ENCODE measurements at places on chromosomes 11 and 22.

DNA sequence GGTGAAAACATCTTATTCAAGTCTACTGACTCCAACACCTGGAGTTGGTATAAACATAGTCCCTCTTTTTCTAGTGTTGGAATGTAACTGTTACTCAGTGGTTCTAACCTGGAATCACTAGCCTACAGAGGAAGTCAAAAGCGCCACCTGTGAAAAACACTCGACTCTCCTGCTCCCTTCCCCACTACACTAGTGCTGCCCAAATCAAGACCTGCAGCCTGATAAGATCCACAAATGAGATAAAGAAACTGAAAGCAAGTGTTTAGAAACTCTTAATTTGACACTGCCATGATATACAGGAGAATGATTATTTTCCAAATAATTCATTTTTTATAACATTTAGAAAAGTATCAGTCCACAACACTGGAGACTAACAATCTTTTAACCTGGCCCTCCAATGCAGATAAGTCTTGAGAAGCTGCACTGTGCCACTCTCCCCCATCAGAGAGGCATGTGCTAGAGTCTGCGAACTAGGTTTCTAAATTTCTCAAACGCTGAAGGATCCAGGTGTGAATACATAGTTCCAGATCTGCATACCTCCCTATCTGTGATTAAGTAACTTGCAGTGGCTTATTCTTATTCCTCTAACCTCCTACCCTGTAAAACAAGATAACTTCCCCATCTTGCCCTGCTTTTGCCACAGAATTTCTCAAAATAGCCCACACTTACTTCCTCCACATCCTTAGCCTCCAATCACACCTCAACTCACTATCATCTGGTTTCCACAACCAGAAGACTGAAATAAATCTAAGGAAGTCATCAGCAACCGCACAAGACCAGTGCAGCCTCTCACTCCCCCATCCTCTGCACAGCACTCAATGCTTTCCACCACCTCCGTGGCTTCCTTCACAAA, 88.1 kb downstream of the RRAS2 start:
- peak; percentile 58 for DNase-seq

- DNase-seq = no peak
Measured at GRCh38 chr11:126084608-126084912, 21.9 kb upstream of the CDON start.

GRCh38 chr22:23079814-23080521, 9.6 kb downstream of the GNAZ start:
- no peak for DNase-seq

- no peak for DNase-seq
Measured at GRCh38 chr11:125777309-125777708, 1.3 kb downstream of the PATE2 start.

GRCh38 chr22:38638216-38638615, 18.0 kb downstream of the FAM227A start:
- DNase-seq = no peak

DNA sequence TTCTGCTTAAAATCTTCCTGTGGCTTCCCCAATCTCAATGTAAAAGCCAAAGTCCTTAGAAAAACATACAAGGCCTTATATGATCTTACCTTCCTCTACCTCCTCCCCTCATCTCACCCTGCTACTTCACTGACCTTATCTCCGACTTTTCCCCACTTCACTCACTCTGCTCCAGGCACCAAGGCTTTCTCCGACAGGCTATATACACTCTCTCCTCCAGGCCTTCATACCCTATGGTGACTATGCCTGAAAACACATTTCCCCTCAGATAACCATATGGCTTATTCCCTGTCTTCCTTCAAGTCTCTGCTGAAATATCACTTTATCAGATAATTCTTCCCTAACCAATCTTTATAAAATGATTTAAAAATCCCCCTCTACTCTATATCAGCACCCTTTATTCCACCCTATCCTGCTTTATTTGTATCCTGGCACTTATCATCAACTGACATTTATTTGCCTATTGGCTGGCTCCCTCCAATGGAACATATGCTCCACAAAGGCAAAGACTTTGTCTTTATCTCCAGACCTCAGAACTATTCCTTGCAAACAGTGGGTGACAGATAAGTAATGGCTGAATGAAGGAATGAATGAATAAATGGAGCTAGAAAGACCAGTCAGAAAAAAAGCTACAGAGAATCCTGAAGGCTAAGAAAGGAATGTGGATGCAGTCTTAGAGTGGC, 52.7 kb downstream of the PAK1 start:
- no peak for DNase-seq

- no peak for DNase-seq
Measured at GRCh38 chr11:11860103-11860979, 18.6 kb downstream of the USP47 start.

- DNase-seq = no peak
Measured at GRCh38 chr11:112928136-112928535, 33.1 kb upstream of the NCAM1 start.

DNA sequence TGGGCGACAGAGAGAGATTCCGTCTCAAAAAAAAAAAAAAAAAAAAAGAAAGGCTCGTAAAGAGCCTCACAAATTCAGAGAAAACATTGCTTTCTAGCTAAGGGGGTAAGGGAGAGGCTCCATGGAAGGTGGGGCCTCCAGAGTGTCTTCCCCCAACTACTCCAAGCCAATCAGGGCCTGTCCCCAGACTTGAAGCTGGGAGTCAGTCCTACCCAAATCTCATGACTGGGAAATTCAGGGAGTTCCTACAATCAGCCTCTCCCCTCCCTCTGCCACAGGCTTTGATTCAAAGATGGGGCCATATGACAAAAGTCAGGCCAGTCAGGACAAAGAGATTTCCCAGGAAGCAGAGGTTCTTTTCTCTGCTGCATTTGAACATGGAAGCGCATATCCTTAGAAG, 63.0 kb upstream of the NUP160 start:
- DNase-seq = no peak

- DNase-seq = no peak
Measured at GRCh38 chr22:24503843-24504338, 8.8 kb downstream of the UPB1 start.

- peak; percentile 8 for DNase-seq
Measured at GRCh38 chr11:7278314-7278917, 26.7 kb downstream of the SYT9 start.

- no peak for DNase-seq
Measured at GRCh38 chr11:63610604-63611394, 3.4 kb downstream of the PLAAT3 start.

- DNase-seq = no peak
Measured at GRCh38 chr11:101429703-101430540, 153.9 kb downstream of the TRPC6 start.

GRCh38 chr11:114044042-114044871, 15.3 kb upstream of the ZBTB16 start:
- no peak for DNase-seq

DNA sequence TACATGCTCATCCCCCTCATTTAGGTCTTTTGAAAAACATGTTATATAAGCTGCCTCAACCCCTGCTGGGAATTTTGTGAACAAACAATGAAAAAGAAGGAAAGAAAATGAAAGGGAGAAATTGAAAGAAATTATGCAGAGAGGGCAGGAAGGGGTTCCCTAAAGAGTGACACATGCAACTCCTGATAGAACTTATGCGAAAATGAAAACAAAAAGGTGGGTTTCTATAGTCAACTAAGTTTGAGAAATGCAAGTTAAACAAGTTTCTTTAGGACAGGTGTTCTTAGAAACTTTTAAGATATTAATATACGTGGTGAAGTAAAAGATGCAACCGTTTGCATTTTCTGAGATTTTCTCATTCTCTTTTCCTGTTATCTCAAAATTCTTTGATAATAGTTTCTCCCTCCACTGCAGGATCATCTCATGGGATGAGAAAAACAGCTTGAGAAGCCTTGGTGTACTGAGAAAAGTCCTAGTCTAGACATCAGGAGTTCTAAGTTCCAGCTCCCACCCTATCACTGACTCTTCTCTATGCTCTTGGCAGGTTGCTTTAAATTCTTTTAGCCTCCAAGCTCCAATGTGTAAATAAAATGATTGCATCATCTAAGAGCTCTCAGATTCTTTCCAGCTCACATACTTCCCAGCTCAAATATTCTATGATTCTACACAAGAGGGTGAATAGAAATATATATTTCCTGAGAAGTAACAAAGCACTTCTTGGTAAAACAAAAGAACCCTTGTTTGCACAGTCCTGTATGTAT, 109.2 kb downstream of the FAM76B start:
- DNase-seq = no peak

- DNase-seq = no peak
Measured at GRCh38 chr11:23021287-23021863, 161.1 kb upstream of the CCDC179 start.

DNA sequence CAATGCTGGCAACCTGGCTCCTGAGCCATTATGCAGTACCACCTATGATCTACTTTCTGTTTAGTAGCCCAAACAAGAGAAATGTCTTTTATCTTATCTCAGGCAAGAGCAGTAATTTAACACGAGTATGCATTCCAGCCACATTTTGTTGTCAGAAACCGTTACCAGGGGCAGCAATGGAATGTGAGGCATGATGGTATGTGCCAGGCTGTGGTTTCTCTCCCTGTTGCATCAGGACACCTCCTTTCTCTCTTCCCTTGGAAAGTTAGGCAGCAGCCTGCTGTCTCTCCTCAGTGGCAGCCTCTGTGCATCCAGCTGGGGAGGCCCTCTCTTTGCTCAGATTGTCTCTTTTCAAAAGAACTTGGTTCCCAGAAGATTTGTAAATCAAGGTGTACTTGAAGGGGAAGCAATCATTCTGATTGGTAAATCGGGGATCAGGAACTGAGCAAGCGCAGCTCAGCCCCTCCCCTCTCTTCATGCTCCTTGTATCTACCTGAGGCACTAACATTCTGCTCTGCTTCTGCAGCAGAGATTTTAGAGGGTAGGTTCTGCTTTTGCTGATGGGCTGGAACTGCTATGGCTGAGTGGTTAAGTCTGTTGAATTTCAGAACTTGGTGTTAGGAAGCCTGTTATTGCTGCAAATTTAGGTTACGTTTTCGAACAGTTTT, 229.2 kb downstream of the ADAMTS15 start:
- no peak for DNase-seq

- DNase-seq = no peak
Measured at GRCh38 chr11:271319-271715, 6.9 kb upstream of the NLRP6 start.

- no peak for DNase-seq
Measured at GRCh38 chr11:97814325-97814959, 1206.3 kb upstream of the CNTN5 start.

GRCh38 chr11:13278609-13279486, 1.3 kb downstream of the BMAL1 start:
- DNase-seq = no peak

DNA sequence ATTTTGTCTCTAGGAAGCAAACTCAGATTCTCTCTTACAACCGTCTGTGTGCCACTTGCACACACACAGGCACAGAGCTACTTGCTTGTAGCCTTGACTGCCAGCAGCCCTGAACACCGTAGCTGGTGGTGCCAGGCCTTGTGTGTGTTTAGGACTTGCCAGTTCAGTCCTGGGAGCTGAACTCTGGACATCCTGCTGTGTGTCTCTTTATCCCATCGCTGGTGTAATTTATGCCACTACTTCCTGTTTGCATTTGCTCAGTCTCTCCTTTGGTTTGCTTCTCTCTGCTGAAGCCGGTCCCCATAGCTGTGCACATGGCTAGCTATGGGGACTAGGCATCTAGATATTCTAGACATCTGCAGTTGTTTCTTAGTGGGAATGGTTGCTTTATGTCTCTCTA, 24.0 kb downstream of the MARK2 start:
- DNase-seq = peak; percentile 21

- no peak for DNase-seq
Measured at GRCh38 chr22:35589071-35589755, 27.9 kb downstream of the MB start.

DNA sequence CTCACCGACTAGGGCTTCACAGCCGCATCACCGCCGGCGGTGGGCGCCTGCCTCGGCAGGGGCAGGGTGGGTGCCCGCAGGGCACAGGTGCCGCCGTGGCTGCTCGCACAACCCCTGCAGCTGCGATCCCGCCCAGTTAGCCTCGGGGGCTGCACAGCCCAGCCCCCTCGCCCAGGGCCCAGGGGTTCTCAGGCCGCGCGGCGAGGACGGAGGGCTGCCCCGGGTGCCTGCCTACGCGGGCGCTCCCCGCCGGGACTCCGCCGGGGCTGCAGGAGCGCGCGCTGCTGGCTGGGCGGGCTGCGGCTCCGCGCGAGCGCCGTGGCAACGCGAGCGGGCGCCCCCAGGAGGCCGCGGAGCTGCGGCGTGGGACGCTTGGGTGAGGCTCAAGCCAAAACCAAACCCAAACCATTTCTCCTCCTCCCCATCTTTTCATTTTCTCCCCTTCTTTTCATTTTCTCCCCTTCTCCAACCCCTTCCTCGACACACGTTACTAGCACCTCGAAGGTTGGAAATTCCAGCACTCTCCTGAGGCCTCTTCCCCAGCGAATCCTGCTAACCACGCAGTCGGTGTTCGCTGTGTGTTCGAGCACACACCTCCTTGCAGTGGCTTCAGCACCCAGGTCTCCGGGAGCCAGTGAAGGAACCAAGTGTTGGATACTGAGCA, at the start of gene MICAL3:
MICAL3 (minus strand) TSS at position 286 of the 664 bp plus-strand sequence. CDS start 117,749 bp downstream, outside the sequence.
- DNase-seq = peak; percentile 56

- DNase-seq = no peak
Measured at GRCh38 chr11:76791861-76792260, 8.7 kb downstream of the TSKU start.

DNA sequence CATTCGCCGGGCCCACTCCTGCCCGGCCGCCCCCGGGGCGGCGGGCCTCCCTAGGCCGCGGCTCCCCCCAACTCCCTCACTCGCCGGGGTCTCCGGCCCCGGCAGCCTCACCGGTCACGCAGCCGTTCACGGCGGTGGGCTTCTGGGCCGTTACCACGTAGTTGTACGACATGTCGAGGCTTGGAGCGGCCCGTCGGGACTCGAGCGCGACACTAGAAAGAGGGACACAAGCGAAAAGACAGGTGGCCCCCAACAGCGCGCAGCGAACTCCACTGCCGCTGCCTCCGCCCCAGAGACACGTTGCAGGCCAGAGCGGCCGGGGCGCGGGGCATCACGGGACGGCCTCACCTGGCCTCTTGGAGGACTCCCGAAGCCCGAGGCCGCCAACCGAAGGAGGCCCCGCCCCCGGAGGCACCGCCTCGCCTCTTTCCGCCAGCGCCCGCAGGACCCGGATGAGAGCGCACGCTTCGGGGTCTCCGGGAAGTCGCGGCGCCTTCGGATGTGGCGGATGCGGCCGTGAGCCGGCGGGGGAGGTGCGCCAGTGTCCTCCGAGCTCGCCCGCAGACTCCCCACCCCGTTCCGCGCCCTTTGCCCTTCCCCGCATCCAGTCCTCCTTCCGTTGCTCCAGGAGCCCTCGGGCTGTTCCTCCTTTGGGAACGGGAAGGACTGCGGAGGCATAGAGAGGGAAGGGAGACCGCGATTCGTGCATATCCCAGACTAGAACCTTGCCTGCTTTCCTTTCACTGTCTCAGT, at the start of the genes DDB1 and TKFC:
DDB1 (minus strand) TSS at position 309 of the 753 bp plus-strand sequence; CDS start at position 172, 137 bp downstream.
TKFC (plus strand) TSS at position 432 of the 753 bp plus-strand sequence. CDS start 1,501 bp downstream, outside the sequence.
- DNase-seq = peak; percentile 97

- peak; percentile 67 for DNase-seq
Measured at GRCh38 chr11:3807909-3808860, at the start of gene PGAP2. PGAP2 (plus strand) TSS chr11:3808560; CDS start chr11:3811260, 2,700 bp downstream.

DNA sequence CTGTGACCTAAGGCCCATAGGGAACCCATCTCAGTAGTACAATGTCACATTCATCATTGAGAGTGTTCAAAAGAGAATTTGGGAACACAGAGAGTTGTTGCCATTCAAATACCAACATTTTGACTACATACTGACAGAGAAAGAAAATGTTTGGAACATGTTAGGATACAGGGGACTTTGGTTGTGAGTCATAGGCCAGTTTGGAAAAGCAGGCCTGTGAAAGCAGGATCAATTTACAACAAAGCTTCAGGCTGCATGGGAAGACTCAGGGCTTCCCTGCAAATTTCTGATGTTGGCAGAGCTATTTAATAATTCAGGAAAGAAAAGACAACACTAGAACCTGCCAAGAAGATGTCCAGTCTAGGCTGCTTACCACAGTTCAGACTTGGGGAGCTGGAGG, 374 bp downstream of the NLRP10 start:
- DNase-seq = no peak

GRCh38 chr11:120513436-120514315, 2.1 kb downstream of the GRIK4 start:
- DNase-seq = no peak
